Kidney epithelial cell (primary cell): ENCODE measurements at places on chromosomes 7 and 10.

GRCh38 chr7:15494711-15495110, 67.1 kb downstream of the AGMO start:
- no peak for DNase-seq

DNA sequence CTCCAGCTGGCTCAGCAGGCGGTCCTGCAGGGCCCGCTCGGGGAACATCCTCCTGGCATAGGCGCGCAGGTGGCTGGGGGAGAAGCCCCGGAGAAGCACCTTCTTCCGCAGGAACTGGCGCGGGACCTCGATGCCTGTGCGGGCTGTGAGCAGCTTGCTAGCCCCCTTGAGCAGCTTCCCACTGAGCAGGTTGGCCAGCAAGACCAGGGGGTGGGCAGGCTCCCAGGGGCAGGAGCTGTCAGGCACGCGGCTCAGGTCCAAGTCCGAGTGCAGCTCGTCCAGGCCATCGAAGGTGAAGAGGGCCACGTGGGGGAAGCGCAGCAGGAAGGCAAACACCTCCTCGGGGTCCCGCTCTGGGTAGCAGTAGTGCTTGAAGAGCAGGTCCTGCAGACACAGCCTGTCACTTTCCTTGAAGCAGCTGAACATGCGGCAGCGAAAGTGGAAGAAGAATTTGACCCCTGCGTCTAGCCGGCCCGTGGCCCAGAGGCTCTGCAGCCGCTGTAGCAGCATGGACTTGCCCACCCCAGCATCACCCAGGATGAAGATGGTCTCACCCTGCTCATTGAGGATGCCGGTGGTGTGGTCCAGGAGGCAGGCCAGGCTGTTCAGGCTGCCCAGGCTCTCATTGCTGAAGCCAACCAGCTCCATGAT, 26.2 kb downstream of the NOD1 start:
- DNase-seq = no peak

DNA sequence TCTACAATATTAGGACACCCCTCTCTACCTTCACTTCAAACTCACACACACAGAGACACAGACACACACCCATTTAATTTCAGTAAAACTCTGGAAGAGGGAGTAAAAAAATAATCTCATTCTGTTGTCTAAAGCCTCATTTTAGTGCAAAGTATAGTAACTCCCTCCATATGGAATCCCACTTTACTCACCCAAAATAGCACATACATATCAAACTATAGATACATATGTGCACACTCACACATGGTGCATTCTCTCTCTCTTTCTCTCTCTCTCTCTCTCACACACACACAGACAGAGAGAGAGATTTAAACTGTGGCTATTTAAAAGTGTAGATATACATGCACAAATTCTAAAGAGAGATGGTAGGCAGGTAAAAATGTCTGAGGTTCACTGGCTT, 179.6 kb upstream of the PTN start:
- no peak for DNase-seq

DNA sequence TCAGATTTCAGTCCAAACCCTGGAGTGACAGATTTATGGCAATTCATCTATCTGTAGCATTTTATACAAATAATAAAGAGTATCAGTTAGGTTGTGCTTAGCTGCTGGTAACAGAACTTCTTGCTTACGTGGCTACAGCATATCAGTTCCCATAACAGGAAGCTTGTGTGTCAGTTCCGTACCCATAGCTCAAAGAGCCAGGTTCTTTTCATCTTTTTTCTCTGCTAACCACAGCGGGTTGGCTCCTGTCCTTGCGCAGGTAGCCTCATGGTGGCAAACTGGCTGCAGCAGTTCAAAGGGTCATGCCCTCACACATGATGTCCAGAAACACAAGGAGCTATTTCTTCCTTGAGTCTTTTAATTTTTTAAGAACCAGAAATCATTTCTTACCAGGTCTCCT, 1041.8 kb downstream of the GATA3 start:
- DNase-seq = no peak

GRCh38 chr10:76333326-76333725, 901.9 kb downstream of the LRMDA start:
- DNase-seq = no peak

DNA sequence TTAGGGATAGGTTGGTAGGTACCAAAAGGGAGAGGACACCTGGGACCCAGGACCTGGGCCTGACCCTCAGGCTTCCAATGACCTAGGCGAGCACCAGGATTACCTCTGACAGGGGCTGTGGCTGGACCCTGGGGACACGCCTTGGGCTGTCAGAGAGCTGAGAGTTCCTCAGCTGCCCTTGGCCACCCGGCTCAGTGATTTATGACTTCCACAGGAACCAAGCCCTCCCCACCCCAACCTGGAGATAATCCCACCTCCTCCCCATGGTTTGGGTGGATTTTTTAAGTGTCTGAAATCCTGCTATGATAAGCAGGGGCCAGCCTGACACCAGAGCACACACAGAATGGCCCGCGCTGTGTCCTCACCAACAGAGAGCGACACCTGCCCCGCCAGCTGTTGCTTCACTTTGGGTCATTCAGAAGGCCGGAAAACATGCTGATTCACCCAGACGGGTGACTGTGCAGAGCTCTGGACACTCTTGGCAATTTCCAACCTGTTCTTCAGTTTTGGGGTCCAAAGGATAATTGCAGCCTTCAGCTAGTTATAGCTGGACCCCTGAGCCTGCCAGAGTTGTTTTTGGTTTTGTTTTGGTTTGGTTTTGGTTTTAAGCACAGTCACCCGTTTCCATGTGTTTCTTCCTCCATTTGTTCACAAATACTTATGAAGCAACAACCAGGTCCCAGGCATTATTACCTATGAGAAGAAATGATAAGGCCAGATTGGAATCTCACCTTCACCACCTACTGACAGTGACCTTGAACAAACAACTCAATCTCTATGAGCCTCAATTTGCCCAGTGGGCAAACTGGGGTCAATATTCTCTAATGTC, 78.2 kb downstream of the RAB11FIP2 start:
- no peak for DNase-seq

GRCh38 chr7:129951226-129952085, 1.3 kb downstream of the UBE2H start:
- no peak for DNase-seq

- DNase-seq = no peak
Measured at GRCh38 chr7:37817996-37818720, 30.2 kb upstream of the NME8 start.

DNA sequence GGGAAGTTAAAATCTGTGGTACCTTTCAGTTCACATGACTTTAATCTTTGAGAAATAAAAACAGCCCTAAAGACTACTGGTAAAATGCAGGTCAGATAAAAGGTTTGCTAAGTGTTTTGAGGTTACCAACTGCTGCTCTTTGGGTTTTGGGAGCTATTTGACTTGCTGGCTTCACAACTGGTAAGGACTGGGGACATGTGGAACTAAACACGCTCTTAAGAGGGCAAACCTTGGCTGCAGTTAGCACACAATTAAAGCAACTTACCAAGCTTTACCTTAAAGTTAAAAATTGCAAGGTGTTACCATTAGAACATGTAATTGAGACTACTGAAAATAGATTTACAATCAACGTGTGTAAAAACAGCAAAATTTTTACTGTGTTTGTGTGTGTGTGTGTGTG, 220.2 kb downstream of the PHF14 start:
- no peak for DNase-seq

- DNase-seq = no peak
Measured at GRCh38 chr7:23472956-23473843, 2.9 kb upstream of the IGF2BP3 start.

DNA sequence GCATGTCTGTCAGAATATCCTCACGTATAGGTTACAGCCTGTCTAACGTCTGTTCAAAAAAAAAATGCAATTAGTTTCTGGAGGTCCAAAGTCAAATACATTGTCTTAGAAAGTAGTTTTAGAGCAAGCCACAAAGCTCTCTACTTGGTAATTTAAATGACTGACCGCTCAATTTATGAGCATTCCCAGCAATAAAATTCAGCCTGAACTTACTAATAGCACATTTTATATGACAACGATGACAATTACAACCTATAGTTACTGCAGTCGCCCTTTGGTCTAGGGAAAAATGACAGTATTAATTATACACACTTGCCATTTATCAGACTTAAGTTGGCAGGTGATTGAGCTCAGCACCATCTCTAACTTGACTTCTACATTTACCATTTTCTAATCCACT, 425.8 kb upstream of the STEAP1 start:
- no peak for DNase-seq

- DNase-seq = no peak
Measured at GRCh38 chr10:100881556-100882213, 31.1 kb upstream of the SLF2 start.

DNA sequence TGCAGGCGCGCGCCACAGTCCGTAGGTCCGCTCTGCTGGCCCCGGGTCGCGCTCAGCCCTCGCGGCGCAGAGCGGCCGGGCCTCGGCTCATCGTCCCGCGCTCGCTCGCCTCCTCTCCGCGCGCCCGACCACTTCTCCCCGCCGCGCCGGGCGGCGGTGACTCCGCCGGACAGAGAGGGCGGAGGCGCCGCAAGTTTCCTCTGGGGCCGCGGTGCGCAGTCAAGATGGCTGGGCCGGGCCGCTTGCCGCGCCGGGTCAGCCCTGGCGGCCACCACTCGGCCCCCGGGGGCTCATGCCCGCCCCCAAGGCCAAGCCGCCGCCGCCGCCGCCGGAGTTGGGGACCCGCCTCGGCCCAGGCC, 441 bp downstream of the FZD8 start:
- no peak for DNase-seq

- DNase-seq = no peak
Measured at GRCh38 chr7:20153999-20154398, 63.2 kb downstream of the MACC1 start.

DNA sequence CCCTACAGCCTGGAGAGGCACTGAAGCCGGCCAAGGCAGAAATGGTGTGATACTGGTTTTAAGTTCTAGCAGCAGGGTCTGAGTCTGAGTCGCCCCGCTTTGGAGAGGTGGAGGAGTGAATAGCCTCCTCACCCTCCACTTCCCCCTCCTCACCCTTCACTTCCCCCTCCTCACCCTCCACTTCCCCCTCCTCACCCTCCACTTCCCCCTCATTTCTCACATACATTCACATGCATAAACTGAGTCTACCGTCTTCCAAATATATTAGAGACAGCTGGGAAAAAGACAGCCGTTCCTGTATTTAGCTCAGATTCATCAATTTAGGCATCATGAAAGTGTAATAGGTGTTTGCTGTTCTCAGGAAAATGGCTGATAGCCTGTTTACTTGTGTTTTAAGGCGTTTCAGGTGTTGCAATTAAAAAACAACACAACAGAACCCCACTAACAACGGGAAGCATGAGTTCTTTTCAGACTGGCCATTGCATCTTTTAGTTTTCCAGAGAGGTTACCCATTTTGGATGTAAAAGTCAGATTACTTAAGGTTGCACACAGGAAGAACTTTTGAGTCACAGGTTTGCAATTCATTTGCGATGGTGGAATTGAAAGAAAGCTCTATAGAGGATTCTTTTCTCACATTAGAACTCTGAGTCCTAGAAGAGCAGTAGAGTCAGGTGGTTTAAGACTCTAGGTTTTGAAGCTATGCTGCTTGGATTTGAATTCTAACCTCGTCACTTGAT, 861 bp downstream of the NRBF2 start:
- no peak for DNase-seq

- no peak for DNase-seq
Measured at GRCh38 chr7:19262826-19263225, 117.6 kb upstream of the FERD3L start.

GRCh38 chr7:2821161-2821841, 22.8 kb downstream of the GNA12 start:
- peak; percentile 90 for DNase-seq

GRCh38 chr10:72690071-72690755, 1.7 kb upstream of the MCU start:
- no peak for DNase-seq

DNA sequence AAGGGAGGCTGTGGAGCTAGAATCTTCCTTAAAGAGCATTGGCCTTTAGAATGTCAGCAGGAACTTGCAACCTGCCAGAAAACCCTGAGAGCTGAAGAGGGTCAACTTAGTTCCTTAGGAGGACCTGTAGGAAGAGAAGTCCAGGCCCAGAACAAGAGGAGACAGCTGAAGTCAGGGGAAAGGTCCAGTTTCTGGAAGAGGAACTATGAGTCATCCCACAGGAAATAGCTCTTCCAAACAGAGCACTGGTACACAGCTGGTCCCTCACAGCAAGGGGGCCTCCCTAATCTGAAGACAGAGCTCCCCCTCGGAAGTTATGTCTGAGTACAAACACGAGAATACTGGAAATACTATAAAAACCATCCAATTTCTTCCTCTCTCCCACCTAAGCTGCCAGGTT, 98.9 kb downstream of the HERPUD2 start:
- DNase-seq = no peak

DNA sequence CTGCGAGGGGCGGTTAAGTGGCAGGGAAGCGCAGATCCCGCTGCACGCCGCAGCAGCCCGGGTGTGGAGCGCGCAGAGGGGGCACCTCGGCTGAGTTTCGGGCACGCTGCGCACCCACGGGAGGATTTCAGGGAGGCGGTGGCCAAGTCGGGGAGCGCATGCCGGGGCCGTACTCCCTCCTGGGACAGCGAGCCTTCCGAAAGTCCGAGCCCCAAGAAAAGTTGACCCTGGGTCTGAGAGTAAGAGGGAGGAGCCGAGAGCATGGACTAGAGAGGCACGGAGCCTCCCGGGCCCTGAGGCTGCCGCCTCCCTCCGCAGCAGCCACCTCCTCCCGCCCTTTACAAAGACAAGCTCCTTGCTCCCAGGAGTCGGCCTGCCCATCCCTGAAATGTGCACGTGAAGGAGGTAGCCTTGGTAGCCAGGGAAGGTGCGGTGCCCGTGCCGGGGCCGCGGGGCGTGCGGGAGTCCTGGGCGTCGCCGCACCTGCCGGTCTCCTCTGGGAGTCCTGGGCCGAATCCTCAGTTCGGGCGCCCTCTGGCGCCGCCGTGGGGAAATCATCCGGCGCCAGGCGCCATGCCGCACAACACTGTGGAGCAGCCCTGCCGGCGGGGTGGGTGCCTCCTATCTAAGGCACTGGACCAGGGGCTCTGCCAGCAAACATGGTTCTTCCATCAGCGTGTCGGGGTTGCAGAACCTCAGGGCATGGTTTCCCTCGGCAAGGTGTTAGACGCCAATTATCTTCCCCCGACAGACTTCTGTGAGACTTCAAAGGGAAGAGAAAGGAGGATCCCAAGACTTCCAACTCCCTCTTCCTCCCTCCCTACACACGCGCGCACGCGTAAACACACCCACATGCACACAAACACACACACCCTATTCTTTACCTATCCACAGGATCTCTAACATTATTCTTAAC, 104.0 kb downstream of the TRIL start:
- DNase-seq = no peak

- DNase-seq = no peak
Measured at GRCh38 chr10:112895292-112895691, 54.8 kb upstream of the TCF7L2 start.

DNA sequence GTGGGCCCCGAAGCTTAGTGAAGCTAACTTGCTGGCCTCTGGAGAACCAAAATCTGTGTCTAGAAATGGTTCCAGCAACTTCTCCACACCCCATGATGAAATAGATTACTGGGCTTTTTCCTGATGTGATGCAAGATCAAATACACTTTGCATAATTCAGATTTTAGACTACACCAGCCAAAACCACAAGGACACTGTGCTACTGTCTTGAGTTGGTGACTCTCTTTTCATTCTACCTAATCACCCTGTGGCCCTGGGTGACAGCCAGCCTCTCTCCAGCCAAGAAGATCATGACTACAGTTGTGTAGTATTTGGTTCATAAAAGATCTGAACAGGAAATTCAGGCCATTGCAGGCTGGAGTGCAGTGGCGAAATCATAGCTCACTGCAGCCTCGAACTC, 22.2 kb downstream of the AZGP1 start:
- no peak for DNase-seq
